ENCODE measurements at places on chromosomes 3 and 15.

GRCh38 chr15:90002428-90002844 is 1.3 kb downstream of the ZNF710 start:
- no peak for DNase-seq

DNA sequence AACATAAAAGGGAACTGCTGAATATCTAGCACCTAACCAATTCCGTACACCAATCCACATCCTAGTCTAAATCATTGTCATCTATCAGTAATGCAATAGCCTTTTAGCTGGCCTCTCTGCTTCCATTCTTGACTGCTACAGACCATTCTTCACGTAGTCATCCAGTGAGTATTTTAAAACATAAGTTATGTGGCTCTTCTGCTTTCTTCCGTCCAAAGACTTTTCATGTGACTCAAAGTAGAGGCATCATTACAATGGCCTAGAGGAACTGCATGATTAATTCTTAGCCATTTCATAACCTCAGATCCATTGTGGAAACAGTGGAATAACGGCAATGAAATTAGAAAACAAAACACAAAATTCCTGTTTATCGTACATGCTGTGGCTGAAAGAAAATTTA is 88.9 kb upstream of the CBLB start:
- peak; percentile 81 for DNase-seq

GRCh38 chr3:170089862-170090600 is 52.2 kb downstream of the GPR160 start:
- no peak for DNase-seq

DNA sequence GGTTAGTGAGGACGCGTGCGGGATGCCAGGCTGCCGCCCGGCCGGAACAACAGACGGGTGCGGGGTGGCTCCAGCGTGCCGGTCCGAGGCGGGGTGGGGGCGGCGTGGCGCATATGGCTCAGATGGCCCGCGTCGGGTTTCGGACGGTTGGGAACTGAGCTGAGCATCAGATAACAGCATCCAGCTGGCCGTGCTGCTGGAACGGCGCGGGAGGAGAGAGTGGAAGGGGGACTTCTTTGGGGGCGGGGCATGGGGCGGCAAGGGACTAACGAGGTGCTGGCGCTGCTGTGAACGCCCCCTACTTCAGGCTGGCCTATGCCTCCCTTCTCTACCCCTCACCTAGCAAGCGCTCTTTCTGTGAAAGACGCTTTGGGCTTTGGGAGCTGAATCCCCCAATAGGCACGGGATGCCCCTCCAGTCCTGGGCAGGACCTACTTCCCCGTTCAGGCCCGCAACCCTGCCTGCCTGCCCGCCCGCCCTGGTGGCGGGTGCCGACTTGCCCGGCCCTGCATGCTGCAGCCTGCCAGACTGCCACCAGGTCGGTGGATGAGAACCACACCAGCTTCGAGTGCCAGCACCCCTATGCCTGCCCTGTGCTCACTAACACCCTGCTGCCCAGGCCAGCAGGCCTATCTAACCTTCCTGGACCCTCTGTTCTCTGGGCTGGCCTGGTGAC is 542 bp downstream of the INKA1 start:
- DNase-seq: no peak

- no peak for DNase-seq
Observed at GRCh38 chr3:170635385-170635735, 49.5 kb upstream of the SLC7A14 start.

GRCh38 chr15:87816016-87816415 is 440.5 kb downstream of the NTRK3 start:
- DNase-seq: no peak

GRCh38 chr3:151732861-151733260 is 866 bp upstream of the AADACL2 start:
- no peak for DNase-seq

- DNase-seq: no peak
Observed at GRCh38 chr3:116065501-116065900, 379.8 kb downstream of the LSAMP start.

DNA sequence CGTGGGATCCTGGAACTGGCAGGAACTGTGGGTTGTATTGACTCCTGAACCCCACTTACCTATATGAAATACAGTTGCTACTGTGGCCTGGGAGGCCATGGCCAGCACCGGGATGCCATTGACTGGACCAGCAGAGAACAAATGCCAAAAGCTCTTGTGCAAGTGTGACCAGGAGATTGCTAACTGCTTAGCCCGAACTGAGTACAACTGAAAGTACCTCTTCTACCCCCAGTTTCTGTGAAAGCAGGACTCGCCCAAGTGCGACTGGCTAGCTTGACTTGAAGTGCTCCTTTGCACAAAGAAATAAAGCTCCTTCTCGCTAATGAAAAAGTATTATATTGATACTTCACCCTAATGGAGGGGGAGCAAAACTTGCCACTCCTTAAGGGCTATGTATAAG is 101.3 kb upstream of the ATP11B start:
- no peak for DNase-seq

- DNase-seq: no peak
Observed at GRCh38 chr3:58588030-58588614, 10.9 kb upstream of the FAM107A start.

- DNase-seq: no peak
Observed at GRCh38 chr15:90097475-90097874, 4.8 kb downstream of the IDH2 start.

DNA sequence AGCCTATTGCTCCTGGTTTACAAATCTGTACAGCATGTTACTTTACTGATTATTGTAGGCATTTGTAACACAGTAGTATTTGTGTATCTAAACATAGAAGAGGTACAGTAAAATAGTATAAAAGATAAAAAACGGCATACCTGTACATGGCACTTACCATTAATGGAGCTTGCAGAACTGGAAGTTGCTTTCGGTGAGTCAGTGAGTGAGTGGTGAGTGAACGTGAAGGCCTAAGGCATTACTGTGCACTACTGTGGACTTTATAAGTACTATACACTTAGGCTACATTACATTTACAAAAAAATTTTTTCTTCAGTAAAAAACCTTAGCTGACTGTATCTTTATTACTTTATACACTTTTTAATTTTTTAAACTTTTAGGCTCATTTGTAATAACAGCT is 90.9 kb downstream of the RAP2B start:
- DNase-seq: no peak

- DNase-seq: no peak
Observed at GRCh38 chr3:156395961-156396710, 158.8 kb downstream of the SSR3 start.

DNA sequence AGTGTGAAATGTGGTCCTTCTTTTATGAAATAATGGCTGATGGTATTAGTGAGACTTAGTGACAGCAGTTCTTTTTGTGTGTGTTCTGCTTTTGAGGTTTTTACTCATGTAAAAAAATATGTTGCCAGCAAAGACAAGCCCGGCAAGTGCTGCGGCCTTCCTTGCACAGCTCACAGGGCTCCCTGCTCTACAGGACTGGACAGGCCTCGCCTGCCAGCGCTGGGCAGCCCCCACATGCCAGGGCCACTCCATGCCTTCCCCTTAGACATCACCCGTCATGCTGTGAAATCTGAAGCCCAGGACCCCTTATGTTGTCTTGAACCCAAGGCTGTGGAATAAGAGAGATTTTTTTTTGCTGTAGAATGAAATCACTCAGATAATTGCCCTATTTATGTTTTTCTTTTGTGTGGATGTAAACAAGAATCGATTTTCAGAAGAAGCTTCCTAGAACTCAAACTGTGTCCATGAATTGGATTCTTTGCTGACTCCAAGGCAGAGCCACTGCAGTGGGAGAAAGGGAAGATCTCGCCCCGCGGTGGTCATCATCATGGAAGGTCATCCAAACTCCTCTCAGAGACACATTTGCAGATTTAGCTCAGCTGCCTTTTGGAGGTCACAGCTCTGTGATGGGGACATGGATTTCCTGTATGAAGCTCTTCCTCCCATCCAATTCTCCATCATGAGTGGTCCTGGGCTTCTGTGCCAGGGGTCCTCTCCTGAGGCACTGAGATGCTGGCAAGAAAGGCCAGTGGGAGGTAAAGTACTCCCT is 150.8 kb downstream of the ATP10A start:
- DNase-seq: no peak

DNA sequence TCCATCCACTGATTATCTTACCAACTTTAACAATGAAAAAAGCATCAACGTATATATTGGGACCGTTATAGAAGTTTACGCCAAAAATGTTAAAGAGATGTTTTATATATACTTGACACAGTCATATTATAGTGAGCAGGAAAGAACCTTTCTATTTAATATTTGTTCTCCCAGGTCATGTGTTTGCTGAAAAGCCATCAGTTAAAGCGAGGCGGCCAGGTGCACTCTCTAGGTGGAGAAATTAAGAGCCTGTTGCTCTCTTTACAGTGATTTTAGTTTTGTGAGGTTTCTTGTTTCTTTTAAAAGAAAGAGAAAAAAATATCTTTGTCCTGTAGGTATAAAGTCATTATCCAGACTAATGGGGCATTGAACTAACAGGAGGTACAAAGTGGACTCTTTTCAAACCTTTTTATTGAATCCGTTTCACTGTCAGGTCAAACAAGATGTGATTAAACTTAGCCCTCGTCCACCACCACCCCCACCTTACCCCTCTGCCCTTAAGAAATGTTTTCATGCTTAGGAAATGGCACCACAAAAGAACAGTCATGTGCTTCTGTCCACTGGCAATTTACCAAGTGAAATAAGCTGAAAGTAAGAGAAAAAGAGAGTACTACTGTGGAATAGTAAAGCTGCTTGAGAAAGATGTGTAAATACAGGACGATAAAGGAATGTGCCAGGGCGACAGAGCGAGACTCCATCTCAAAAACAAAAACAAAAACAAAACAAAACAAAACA is 279.9 kb downstream of the PTPRG start:
- no peak for DNase-seq

DNA sequence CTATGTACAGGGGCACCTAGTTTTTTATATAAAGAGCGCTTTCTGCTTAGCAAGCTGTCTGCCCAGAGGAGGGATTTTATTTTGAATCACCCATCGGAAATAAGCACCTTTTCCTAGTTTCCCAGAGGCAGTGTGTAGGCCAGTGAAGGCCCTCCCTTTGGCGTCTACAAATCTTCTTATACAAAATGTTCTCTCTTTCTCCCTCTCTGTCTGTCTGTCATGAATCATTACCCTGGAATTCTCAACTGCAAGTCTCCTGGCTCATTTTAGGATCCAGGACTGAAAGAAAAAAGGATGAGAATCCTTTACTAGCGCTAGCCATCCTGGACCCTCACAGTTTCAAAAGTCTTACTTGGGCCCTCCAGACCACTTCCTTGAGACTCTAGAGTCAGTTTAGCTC is 728.1 kb downstream of the OTOL1 start:
- no peak for DNase-seq

DNA sequence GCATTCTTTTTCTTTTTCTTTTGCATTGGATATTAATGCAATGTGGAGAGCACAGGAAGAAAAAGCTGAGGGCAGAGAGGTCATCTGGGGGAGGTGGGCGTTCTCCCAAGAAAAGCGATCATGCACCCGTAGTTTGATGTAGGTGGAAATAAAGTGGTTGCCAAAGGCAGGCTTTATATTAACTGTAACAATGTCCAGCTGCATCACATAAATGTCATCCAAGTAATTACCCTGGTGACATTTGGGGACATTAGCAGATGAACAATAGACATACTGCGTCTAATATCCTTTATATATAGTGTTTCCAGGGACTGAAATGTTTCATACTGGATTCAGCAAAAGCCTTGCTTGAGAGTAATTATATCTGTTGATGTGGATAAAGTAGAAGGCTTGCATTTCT is 135.5 kb downstream of the CNTN6 start:
- DNase-seq: no peak

DNA sequence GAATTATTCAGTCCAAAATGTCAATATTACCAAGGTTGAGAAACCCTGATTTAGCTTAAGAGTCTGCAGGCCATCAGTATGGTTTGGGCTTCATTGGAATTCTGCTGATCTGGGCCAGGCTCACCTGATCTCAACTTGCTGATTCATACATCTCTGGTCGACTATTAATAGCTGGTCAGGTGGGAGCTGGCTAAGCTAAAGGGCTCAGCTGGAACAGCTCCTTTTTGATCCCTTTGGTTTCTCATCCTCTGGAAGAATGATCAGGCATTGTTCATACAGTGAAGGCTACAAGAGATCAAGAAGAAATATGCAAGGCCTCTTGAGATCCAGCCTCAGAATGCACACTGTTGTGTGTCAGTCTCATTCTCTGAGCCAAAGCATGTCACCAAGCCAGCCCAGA is 123.3 kb upstream of the MME start:
- no peak for DNase-seq
